ENCODE measurements at places on chromosomes 3 and 15.

- no peak for DNase-seq
Observed at GRCh38 chr15:30930422-30930821, 26.7 kb downstream of the FAN1 start.

- no peak for DNase-seq
Observed at GRCh38 chr3:70000563-70001081, 1.1 kb downstream of the SAMMSON start.

DNA sequence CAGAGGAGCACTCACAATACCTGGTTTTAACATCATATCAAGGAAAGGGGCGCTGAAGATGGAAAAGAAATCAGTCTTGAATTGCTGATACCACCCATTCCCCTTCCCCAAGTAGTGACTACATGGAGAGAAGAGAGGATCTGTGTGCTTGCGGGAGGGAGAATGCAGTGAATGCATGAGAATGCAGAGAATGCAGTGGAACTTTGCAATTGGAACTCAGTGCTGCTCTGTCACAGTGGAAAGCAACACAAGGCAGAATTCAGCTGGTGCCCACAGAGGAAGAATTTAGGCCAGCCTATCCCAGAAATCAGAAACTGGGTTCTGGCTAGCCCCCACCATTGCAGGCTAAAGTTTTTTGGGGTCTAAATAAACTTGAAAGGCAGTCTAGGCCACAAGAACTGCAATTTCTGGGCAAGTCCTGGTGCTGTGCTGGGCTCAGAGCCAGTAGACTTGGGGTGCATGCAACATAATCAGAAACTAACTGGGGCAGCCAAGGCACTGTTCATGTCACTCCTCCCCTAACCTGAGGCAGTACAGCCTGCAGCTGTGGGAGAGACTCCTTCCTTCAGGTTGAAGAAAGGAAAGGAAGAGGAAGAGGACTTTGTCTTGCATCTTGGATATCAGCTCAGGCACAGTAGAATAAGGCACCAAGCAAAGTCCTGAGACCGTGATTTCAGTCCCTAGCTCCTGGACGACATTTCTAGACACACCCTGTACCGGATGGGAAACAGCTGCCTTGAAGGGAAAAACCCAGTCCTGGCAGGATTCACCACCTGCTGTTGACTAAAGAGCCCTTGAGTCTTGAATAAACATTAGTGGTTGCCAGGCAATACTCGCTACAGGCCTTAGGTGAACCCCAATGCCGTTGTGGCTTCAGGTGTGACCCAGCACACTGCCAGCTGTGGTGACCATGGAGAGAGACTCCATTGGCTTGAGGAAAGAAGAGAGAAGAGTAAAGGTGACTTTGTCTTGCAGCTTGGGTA lies 329.3 kb downstream of the TBL1XR1 start:
- no peak for DNase-seq

- no peak for DNase-seq
Observed at GRCh38 chr3:144437989-144438388, 466.4 kb downstream of the DIPK2A start.

DNA sequence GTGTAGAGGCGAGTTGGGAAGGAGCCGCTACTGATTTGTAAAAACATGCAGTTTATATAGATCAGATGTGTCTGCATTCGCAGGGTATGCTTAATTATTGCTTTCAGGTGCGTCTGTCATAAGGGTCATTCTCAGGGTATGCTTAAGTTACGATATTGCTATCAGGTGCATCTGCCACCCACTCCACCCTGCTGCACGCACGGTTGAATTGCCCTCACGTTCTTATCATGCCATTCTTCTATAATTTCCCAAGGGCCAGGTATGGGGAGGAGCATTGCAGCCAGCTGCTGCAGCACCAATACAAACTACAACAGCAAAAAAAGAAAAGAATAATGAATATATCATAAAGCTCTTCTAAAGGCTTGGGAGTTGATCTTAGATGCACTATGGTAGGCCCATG lies 230.0 kb downstream of the KBTBD8 start:
- no peak for DNase-seq

GRCh38 chr15:62550106-62550505 lies 385.0 kb upstream of the C2CD4B start:
- no peak for DNase-seq

- DNase-seq, result no peak
Observed at GRCh38 chr3:133746712-133747066, 496 bp downstream of the TF start.

DNA sequence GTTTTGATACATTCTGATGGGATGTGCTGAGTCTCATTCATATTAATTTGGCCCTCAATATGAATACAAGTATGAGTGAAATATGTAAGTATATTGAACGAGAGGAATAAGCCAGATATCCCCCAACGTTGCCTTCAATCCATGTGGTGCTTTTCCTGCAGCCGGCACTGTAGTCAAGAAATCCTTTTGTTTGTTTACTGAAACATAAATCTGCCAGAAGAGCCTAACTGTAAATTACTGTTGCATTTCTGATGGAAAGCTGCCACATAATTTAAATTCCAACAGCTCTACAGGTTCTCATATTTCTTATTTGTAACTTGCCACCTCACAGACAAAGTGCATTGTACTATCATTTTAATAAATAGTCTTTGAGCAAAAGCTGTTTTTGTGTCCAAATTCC lies 314.0 kb downstream of the KBTBD8 start:
- no peak for DNase-seq

DNA sequence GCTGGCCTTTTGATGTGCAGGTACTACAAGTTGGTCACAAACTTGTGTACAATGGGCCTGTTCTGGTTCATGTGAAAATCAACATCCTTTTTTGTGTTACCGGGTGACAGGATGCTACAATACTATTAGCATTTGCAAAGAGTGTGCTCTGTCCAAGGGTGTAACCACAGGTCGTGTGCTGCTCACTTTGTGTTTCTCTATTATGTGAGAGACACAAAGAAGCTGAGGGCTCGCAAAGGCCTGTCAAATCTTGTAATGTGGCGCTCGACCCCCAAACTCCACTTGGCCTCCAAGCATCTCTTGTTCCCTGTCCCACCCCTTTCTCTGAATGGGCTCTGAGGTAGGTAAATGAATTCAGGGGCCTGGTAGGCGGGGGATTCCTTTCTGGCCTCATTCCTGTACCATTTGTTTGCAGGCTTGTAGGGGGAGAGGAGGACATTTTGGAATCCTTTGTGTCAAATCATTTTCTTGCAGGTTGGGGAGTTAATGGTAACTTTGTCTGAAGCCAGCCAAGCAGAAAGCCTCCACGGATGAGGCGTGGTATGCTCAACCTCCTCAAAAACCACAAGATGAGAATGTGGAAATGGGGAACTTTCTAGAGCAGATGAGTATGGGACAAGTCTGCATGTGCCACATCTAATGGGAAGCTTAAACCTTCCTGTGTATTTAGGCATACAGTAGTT lies 109.1 kb downstream of the OPA1 start:
- no peak for DNase-seq

GRCh38 chr3:120743556-120744195 lies 1.1 kb downstream of the GTF2E1 start:
- DNase-seq, result no peak

DNA sequence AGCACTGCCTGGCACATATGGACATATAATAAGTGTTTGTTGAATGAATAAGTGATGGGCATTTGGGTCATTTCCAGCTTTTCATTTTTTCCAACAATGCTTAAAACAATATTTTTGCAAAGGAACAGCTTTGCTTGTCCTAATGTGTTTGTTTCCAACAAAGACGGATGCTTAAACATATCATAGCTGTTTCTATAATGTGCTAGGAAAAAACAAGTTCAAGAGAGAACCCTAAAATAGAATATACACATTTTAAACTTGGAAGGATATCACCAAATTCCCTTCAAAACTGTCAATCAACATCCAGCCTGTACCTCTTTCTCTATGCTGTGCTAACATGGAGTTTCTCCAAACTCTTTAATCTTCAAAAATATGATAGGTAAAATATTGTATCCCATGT lies 224.5 kb upstream of the WNT5A start:
- DNase-seq, result no peak

- DNase-seq, result no peak
Observed at GRCh38 chr15:79257454-79257853, 25.1 kb upstream of the ANKRD34C start.

DNA sequence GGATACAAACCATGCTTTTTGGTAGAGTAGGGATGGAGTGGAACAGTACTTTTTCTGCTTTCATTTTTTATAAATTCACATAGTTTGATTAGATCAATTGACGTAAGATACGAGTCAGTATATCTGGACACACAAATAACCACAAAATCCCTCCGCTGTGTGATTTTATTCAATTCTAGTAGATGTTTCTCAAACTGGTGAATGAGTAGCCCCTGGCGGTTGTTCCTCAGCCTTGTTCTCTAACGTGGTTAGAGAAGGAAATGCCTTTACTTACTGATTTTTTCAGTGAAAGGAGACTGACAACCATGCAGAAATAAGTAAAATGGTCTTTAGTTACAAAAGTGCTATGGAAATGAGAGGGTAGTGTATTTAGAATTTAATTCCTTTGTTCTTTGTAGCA lies 161.0 kb downstream of the TCF12 start:
- DNase-seq, result no peak

DNA sequence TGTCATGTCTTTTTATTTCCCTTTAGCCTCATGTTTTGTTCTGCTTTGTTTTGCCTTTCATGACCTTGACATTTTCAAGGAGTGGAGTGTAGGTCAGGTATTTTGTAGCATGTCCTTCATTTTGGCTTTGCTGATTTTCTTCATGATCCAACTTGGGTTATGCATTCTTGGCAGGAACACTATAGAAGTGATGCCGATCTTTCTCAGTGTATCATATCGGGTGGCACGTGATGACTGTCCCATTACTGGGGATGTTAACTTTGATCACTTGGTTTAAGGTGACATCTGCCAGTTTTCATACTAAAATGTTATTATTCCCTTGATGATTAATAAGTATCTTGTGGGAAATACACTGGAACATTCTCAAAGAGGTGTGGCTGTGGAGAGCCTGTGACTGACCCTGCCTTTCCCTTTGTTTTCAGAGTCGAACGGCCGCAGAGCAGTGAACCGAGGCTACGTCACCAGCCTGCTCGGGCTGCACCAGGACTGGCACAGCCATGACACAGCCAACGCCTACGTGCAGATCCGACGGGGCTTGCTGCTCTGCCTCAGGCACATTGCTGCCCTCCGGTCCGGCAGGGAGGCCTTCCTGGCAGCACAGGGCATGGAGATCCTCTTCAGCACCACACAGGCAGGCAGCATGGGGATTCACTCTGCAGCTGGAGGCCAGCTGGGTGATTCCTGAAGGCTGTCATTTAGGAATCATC lies 167.7 kb downstream of the AGBL1 start:
- DNase-seq, result no peak

GRCh38 chr3:43856761-43857160 lies 166.0 kb downstream of the ABHD5 start:
- no peak for DNase-seq

- DNase-seq, result no peak
Observed at GRCh38 chr15:98195796-98196195, 235.3 kb downstream of the ARRDC4 start.

GRCh38 chr3:127369356-127369935 lies 81.6 kb upstream of the PRR20G start:
- no peak for DNase-seq

- DNase-seq, result no peak
Observed at GRCh38 chr3:59290358-59290757, 240.5 kb upstream of the CFAP20DC start.

- no peak for DNase-seq
Observed at GRCh38 chr3:30640851-30641250, 34.5 kb downstream of the TGFBR2 start.
